ENCODE measurements at places on chromosomes 5 and 9. TPM values are rescaled to one million over a fixed set of nuclear protein-coding genes. Genes with fewer than 3 reads are reported as not detected.

DNA sequence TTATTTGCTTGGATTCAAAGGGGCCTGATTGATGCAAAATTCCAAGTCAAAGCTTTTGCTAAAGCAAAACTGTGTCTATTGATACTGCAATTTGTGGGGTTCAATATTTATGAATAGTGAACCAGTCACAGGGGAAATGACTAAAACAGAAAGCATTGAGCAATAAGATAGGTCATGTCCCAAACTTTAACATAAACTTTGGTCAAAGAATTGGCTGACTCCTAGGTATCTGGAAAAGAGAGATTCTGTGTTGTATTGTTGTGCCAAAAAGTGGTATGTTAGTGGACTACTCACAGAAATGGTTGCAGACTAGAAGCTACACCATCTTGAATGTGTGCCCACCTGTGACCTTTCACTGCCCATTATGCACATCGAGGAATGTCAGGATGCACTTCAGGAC, 585.5 kb upstream of the RGMB start:
- DNase-seq = peak; percentile 47
- H3K4me1 ChIP-seq = peaks cover 11% of the 10 kb centered on the region
- H3K36me3 ChIP-seq = no peaks in the 10 kb centered on the region
- H3K4me3 ChIP-seq = no peak overlapping the region

DNA sequence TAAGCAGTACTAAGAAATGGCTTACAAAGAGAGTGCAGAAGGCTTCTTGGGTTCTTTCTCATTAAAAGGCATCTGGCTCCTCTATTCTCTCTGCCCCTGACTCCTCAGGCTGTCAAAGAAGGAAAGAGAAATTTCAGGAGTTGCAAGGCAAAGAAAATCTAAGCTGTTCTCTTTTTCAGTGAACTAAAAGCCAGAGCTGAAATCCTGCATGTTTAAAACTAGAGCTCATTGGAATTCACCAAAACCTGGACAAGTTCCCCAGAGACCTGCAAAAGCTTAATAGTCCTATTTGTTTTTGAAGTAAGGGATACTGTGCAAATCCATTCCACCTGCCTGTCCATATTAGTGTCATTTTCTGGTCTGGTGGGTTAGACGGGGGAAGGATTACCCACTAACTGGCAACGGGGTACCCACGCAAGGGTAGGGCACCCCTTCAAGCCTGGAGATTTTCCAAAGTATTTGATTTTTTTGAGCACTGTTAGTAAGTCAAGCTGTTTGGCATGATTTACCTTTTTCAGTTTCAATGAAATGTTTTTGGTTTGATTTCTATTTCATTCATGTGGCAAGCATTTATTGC, 179.3 kb downstream of the FSTL4 start:
- H3K27me3 ChIP-seq = peaks cover 17% of the 10 kb centered on the region
- DNase-seq = no peak
- H3K4me1 ChIP-seq = no peaks in the 10 kb centered on the region
- H3K4me3 ChIP-seq = no peak overlapping the region

DNA sequence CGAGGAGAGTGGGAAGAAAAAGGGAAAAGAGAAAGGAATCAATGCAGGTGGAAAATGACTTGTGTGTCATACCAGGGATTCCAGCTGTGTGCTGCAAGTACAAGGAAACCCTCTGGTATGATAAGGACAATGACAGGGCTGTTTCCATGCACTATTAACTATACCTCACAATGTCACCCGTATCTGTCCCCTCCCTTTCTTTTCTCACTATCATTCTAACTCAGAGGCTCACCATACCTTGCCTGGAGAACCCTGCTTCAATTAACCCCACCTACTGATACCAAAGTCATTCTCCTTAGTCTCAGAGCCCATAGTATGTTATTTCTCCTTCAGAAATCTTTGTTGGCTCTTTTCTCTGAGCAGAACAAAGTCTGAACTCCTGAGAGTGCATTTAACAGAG, 236.2 kb upstream of the NREP start:
- DNase-seq = no peak
- H3K36me3 ChIP-seq = no peaks in the 10 kb centered on the region
- no peak overlapping the region for H3K4me3 ChIP-seq
- peaks cover 19% of the 10 kb centered on the region for H3K4me1 ChIP-seq
- no peak overlapping the region for H3K27ac ChIP-seq

GRCh38 chr9:2568689-2569088, 52.9 kb upstream of the VLDLR start:
- no peak overlapping the region for H3K4me3 ChIP-seq
- no peak overlapping the region for H3K27ac ChIP-seq
- H3K36me3 ChIP-seq = no peaks in the 10 kb centered on the region
- DNase-seq = no peak
- peaks cover 8% of the 10 kb centered on the region for H3K4me1 ChIP-seq
- no peaks in the 10 kb centered on the region for H3K27me3 ChIP-seq

The SPATA31C1 gene
- not detected for total RNA-seq

DNA sequence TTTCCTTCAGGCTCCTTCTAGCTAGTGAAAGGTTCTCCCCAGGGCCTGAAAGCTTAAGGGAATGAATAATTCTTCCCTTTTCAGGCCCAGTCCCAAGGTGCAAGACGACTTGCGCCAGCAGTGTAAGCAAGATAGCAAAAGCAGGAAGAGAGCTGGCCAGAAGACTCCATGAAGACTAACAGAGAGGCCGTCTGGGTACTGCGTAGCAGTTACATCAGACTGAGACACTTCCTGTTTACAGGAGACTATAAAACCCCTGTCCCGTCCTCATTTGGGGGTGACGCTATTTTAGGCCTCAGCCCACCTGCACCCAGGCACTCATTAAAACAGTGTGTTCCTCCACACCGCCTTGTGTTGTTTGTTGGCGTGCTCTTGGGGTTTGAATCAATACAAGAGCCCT, 90.7 kb upstream of the MOCS2 start:
- DNase-seq = no peak
- no peaks in the 10 kb centered on the region for H3K27me3 ChIP-seq

Data from GM23248 (cell line).